ENCODE measurements at places on chromosomes 6 and 20. TPM values are rescaled to one million over a fixed set of nuclear protein-coding genes. Genes with fewer than 3 reads are reported as not detected.

The TRIM15 gene
- total RNA-seq, result not detected

The CRNKL1 gene
- 18.4 TPM for total RNA-seq

- H3K27me3 ChIP-seq, result no peaks in the 10 kb centered on the region
- H3K36me3 ChIP-seq, result no peaks in the 10 kb centered on the region
- no peak overlapping the region for H3K27ac ChIP-seq
- no peaks in the 10 kb centered on the region for H3K4me1 ChIP-seq
These were observed 46.1 kb downstream of the FAM50B start for GRCh38 chr6:3895312-3895653.

The STMND1 gene
- not detected for total RNA-seq

The C6orf52 gene
- total RNA-seq, result not detected

GRCh38 chr6:133985970-133986369, 32.9 kb downstream of the TBPL1 start:
- DNase-seq, result no peak
- H3K27ac ChIP-seq, result no peak overlapping the region
- H3K27me3 ChIP-seq, result no peaks in the 10 kb centered on the region
- H3K36me3 ChIP-seq, result peaks cover 69% of the 10 kb centered on the region
- H3K4me1 ChIP-seq, result no peaks in the 10 kb centered on the region

The MEP1A gene
- not detected for total RNA-seq

DNA sequence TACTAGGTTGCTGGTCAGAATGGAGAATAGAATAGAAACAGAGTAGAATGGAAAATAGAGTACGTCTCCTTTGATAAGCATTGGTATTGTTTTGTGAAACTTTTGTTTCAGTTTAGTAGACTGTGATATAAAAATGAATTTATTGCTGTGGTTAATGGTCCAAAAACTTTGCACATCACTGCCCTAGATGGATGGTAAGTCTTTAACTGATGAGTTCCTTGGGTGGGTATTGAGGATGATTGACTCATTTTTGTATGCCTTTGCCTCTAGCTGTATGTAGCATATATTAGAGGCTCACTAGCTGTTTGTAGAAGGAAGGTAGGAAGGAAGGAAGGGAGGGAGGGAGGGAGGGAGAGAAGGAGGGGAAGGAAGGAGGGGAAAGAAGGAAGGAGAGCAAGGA, 48.3 kb downstream of the ZDHHC14 start:
- no peak for DNase-seq
- H3K4me3 ChIP-seq, result no peak overlapping the region
- no peaks in the 10 kb centered on the region for H3K27me3 ChIP-seq
- H3K27ac ChIP-seq, result no peak overlapping the region
- H3K4me1 ChIP-seq, result no peaks in the 10 kb centered on the region
- H3K36me3 ChIP-seq, result no peaks in the 10 kb centered on the region

The ACOT13 gene
- 15.7 TPM for total RNA-seq

The TGM3 gene
- not detected for total RNA-seq

The JAG1 gene
- total RNA-seq, result 8.3 TPM

The EDN3 gene
- total RNA-seq, result not detected

DNA sequence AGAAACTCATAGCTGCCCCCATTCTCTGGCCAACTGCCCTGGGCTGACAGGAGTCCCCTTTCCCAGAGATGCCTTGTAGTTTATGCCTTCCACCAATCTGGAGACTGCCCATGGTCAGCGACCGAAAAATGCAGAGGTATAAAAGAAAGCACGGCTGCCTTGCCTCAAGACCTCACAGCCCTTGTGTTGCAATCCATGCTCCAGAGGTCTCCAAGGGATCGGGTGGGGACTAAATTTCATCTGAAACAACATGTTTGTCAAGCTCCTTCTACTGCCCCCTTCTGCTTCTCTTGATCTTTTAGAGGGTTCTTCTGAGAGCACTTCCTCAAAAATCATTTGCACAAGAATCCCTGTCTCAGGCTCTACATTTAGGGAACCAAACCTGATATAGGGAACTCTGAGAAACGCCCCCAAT, 128.8 kb downstream of the PLCB1 start:
- no peak overlapping the region for H3K4me3 ChIP-seq
- H3K36me3 ChIP-seq, result no peaks in the 10 kb centered on the region
- DNase-seq, result no peak

The CST7 gene
- not detected for total RNA-seq

The C2 gene
- not detected for total RNA-seq

The SLCO4A1 gene
- total RNA-seq, result 0.72 TPM

DNA sequence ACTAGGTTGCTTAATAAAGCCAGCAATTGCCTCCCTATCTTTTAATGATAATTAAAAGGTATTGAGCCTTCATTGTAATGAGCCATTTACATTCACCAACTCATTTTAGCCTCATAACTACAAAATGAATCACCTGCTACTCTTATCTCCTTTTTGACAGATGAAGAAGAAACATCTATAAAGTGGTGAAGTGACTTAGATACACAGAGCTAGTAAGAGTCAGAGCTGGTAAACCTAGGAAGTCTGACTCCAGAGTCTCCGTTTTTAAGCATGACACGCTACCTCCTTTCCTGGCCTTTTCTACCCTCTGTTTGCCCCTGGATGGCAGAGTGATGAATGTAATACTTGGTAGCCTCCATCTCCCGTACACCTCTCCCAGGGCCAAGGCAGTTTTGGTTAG, 93.5 kb downstream of the SPTLC3 start:
- no peaks in the 10 kb centered on the region for H3K27me3 ChIP-seq
- no peaks in the 10 kb centered on the region for H3K36me3 ChIP-seq
- no peaks in the 10 kb centered on the region for H3K4me1 ChIP-seq

DNA sequence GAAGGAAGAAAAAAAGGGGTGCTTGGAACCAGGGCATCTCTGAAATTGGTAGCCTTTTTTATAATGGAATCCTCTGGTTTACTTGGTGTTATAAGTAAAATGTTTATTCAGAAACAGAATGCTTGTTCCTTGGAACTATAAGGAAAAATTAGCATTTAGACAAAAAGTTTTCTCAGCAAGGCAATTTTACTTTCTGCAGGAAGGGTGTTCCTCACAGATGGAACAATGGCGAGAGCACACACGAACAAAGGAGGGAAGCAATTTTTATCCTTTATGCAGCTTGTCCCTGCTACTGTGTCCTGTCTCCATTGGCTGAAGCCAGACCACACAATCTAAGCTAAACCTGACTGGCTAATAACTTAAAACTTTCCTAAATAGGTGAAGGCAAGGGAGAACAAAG, 22.7 kb upstream of the FANCE start:
- no peaks in the 10 kb centered on the region for H3K36me3 ChIP-seq
- no peak overlapping the region for H3K27ac ChIP-seq
- no peaks in the 10 kb centered on the region for H3K27me3 ChIP-seq

DNA sequence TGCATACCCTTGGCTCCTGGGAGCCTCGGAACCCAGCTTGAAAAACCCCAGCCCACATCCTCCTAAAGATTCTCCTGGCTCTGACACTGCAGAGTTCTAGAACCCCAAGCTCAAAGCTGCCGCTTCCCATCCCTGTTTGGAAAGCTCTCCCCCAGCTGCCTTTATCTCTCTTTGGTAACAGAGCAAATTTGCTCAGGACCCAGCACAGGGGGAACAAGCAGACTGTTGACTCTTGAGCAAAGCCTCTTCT, 38.9 kb downstream of the HNF4A start:
- no peaks in the 10 kb centered on the region for H3K36me3 ChIP-seq
- H3K27ac ChIP-seq, result no peak overlapping the region
- no peak for DNase-seq
- H3K4me3 ChIP-seq, result no peak overlapping the region

The ARMC12 gene
- total RNA-seq, result 0.60 TPM

GRCh38 chr6:89416796-89417195, 4.7 kb upstream of the RRAGD start:
- no peak for DNase-seq
- H3K27ac ChIP-seq, result no peak overlapping the region
- H3K4me3 ChIP-seq, result no peak overlapping the region
- peaks cover 6% of the 10 kb centered on the region for H3K4me1 ChIP-seq
- H3K36me3 ChIP-seq, result no peaks in the 10 kb centered on the region

DNA sequence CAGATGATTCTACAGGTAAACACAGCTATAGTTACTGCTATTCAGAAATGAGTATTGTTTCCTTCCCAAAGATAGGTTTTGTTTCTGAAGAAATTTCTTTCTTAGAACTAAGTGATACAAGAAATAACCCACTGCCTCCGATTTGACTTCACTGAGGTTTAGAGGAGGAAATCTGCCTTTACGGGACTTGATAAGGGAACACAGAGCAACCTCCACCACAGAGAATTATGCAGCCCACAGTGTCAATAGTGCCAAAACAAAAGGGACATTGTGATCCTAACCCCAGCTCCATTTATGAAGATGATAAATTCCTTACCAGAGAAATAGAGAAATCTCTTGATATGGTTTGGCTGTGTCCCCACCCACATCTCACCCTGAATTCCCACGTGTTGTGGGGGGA, 164.6 kb downstream of the ZNF217 start:
- no peak for DNase-seq
- no peak overlapping the region for H3K4me3 ChIP-seq
- no peaks in the 10 kb centered on the region for H3K4me1 ChIP-seq

The SYNGAP1 gene
- 16.7 TPM for total RNA-seq

The SMLR1 gene
- not detected for total RNA-seq

GRCh38 chr20:20173254-20173653, 120.9 kb downstream of the CFAP61 start:
- no peaks in the 10 kb centered on the region for H3K27me3 ChIP-seq
- H3K4me3 ChIP-seq, result no peak overlapping the region
- no peaks in the 10 kb centered on the region for H3K36me3 ChIP-seq
- H3K4me1 ChIP-seq, result no peaks in the 10 kb centered on the region

DNA sequence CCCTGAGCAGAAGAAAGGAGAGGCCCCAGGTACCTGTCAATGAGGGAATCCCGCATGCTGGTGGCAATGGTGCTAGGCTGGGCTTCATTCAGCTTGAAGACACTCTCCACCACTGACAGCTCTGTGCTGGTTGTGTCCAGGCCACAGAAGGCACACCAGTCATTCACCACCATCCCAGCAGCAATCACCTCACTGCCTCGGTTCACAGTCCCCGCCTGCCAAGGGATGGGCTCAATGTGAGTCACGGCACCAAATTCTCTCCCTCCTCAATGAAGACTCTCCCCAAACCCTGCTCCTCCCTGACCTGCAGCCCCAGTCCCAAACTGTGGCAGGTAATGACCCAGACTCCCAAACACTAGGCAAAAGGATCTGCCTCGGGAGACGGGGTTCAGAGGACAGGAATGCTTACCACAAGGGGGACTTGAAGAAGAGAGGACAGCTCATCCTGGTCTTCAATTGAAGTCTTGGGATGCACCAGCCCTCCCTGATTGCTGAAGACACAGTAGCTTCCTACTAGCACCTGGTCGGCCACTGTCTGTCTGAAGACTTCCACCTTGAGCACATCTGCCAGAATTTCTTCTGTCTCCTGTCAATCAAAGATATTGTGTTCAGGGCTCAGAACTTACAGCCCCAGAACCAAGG, 1.7 kb upstream of the MMP24OS start:
- no peak overlapping the region for H3K27ac ChIP-seq
- H3K4me3 ChIP-seq, result no peak overlapping the region
- H3K4me1 ChIP-seq, result peaks cover 17% of the 10 kb centered on the region

DNA sequence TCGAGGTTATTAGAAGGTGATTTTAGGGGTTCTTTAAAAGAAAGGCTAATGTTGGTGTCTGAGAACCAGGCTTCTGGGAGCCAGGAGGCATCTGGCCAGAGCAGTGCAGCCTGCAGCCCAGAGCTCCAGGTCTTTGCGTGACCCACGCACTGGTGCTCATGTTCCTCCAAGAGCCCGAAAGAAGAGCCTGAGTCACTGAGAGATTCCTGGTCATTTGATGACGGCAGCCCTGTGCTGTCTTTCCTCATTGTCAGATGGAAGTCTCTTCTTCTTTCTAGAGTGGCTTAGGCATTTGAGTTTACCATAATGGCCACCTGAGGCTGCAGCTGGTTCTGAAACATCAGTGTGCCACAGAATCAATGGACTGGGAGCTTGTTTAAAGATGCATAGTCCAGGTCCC, 46.4 kb downstream of the CD109 start:
- H3K4me3 ChIP-seq, result no peak overlapping the region
- H3K27me3 ChIP-seq, result no peaks in the 10 kb centered on the region
- no peak for DNase-seq
- no peak overlapping the region for H3K27ac ChIP-seq
- H3K4me1 ChIP-seq, result peaks cover 7% of the 10 kb centered on the region

DNA sequence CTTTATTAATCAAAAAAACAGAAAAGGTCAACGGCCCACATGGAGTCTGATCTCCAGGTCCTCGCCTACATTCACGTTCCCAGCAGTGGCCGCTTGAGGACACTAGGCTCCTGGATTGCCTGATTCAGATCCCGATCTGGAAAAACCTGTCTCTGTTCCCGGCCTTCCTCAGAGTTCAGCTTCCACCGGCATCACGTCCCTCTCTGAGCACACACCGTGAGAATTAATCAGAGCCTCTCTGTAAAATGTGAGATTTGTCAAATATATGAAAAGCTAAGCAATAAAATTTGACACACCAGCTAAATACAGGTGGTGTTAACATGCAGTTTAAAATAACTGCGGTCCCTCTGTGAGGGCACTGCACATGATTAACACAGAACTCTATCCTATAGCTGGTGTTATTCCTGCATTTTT, 122.8 kb upstream of the COL21A1 start:
- H3K4me1 ChIP-seq, result peaks cover 18% of the 10 kb centered on the region
- H3K27me3 ChIP-seq, result no peaks in the 10 kb centered on the region

GRCh38 chr20:58097943-58098342, 130.5 kb downstream of the ANKRD60 start:
- H3K36me3 ChIP-seq, result no peaks in the 10 kb centered on the region
- no peaks in the 10 kb centered on the region for H3K27me3 ChIP-seq

DNA sequence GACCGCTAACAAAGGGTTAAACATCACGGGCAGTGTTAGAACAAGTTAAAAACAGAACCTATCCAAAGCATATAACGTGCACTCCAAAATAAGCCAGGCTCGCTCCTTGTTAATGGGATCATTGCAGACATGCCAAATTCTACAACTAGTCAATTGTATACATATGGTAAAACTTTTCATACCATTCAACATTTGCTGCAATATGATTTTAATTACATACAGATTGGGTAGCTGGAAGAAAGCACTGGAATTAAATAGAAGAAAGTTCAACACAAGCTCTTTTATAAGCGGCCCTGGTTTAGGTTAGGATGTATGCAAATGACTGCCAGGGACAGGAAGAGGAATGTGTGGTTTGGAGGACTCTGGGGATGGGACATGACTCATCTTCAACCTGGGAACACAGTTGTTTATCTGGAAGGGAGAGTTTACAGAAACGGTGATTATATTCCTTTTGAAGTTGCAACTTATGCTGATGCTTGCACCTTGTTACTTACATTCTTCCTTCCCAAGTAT, 62.5 kb upstream of the TIAM2 start:
- no peak overlapping the region for H3K27ac ChIP-seq
- H3K4me1 ChIP-seq, result peaks cover 16% of the 10 kb centered on the region
- no peaks in the 10 kb centered on the region for H3K27me3 ChIP-seq
- DNase-seq, result no peak

DNA sequence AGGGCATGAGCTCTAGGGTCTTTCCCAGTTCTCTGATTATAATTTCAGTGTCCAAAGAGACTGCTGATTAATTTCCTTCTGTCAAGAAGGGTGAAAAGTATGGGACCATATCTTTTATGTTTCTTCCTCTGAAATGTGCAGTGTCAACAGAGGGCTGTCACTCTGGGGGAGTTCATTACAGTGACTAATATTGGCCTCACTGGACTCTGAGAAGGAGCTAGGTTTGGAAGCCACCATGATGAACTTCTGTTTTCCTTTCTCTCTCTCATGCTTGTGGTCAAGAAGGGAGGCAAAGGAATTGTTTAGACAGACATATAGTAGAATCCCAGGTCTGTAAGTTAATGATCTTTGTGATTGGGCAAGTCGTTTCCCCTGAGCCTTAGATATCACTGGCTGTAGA, 41.8 kb upstream of the BMP6 start:
- H3K36me3 ChIP-seq, result no peaks in the 10 kb centered on the region
- H3K4me3 ChIP-seq, result no peak overlapping the region
- H3K27ac ChIP-seq, result no peak overlapping the region
- DNase-seq, result no peak
- no peaks in the 10 kb centered on the region for H3K4me1 ChIP-seq

The GRM1 gene
- total RNA-seq, result 0.40 TPM
